Type B pancreatic cell (in vitro differentiated cells): ENCODE measurements at places on chromosomes 2 and 18. TPM values are rescaled to one million over a fixed set of nuclear protein-coding genes. Genes with fewer than 3 reads are reported as not detected.

GRCh38 chr18:33706391-33706790 is 128.4 kb downstream of the ASXL3 start:
- no peak for DNase-seq
- no peaks in the 10 kb centered on the region for H3K4me1 ChIP-seq
- H3K36me3 ChIP-seq = peaks cover 5% of the 10 kb centered on the region
- no peaks in the 10 kb centered on the region for H3K27me3 ChIP-seq
- no peak overlapping the region for H3K27ac ChIP-seq
- no peak overlapping the region for H3K4me3 ChIP-seq

GRCh38 chr2:105118960-105119359 is 81.1 kb downstream of the MRPS9 start:
- no peaks in the 10 kb centered on the region for H3K36me3 ChIP-seq
- no peak overlapping the region for H3K4me3 ChIP-seq
- no peaks in the 10 kb centered on the region for H3K4me1 ChIP-seq
- no peak for DNase-seq
- no peak overlapping the region for H3K27ac ChIP-seq
- peaks cover 14% of the 10 kb centered on the region for H3K27me3 ChIP-seq

GRCh38 chr2:171128461-171128860 is 32.2 kb downstream of the TLK1 start:
- peaks cover 3% of the 10 kb centered on the region for H3K36me3 ChIP-seq
- no peak overlapping the region for H3K27ac ChIP-seq

GRCh38 chr18:2570772-2571199 is 519 bp downstream of the METTL4 start:
- peak; percentile 75 for DNase-seq
- H3K4me1 ChIP-seq = peaks cover 33% of the 10 kb centered on the region
- no peaks in the 10 kb centered on the region for H3K27me3 ChIP-seq
- peak overlapping the region; percentile 98 for H3K27ac ChIP-seq

GRCh38 chr2:170680172-170680941 is 34.8 kb upstream of the SP5 start:
- peaks cover 16% of the 10 kb centered on the region for H3K4me1 ChIP-seq
- no peak overlapping the region for H3K4me3 ChIP-seq
- no peak for DNase-seq
- no peaks in the 10 kb centered on the region for H3K36me3 ChIP-seq
- H3K27ac ChIP-seq = peak overlapping the region; percentile 5

DNA sequence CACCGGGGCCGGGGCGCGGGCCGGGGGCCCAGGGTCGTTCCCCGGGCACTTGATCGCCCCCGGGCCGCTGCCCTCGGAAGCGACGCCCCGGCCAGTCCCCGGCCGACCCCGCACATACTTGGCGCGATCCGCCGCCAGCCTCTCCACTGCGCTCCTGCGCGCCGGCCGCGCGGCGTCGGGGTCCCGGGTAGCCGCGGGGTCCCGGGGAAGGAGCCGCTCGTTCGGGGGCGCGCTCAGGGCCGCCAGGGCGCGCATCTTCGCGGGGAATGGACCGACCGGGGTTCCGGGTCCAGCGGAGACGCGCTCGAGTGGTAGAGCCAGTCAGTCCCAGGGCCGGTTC is 204 bp downstream of the FAM110C start:
- peaks cover 74% of the 10 kb centered on the region for H3K27me3 ChIP-seq
- DNase-seq = no peak
- no peak overlapping the region for H3K4me3 ChIP-seq
- no peaks in the 10 kb centered on the region for H3K36me3 ChIP-seq

DNA sequence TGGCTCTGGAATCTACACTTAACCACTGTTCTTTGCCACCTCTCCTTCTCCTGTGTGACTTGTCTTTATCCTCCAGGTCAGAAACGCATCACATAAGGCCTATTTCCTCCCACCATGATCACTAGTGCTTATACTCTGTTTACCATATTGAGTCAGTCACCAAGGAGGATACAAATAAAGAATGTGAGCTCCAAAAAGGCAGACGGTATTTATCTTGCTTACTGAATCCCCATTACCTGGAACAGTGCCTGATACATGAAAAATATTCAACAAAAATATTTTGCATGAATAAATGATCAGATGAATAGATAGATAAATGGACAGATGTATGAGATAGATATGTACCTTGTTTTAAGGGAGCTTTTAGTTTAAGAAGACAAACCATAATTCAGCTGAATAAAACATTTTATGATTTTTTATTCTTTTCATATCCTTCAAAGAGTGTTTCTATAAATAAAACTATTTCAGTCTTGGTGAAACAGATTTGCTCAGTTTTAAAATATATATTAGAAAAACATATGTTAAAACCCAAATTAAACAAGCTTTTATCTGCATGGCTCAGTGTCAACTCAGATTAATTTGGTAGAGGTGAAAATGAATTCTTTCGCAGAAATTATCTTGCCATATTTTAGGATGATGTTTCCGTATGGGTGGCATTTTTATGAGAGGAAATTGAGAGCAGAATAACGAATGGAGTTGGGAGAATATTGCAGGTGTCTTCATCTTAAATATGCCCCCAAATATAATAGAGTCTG is 799.9 kb downstream of the DCC start:
- no peaks in the 10 kb centered on the region for H3K27me3 ChIP-seq
- H3K36me3 ChIP-seq = no peaks in the 10 kb centered on the region
- no peak for DNase-seq
- no peaks in the 10 kb centered on the region for H3K4me1 ChIP-seq
- peak overlapping the region; percentile 76 for H3K27ac ChIP-seq

GRCh38 chr2:71240794-71241193 is 13.9 kb upstream of the PAIP2B start:
- H3K27ac ChIP-seq = no peak overlapping the region
- H3K4me1 ChIP-seq = no peaks in the 10 kb centered on the region
- no peak for DNase-seq

DNA sequence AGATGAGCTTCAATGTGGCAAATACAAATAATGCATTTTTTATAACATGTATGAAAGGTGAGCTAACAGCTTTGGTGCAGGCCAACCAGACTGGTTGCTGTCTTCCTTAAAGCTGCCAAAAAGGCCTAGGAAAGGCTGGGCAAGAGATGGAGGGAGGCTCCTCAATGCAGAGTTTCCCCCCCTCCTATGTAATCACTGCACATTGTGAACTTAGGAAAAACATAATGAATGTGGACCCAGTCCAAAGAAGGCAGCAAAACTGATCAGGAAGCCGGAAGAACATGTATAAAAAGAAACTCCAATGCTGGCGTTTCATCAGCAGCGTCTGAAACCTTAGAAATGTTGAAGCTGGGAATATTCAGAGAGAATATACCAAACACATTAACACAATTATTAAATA is 84.2 kb upstream of the LYPD6 start:
- H3K4me3 ChIP-seq = no peak overlapping the region
- H3K27me3 ChIP-seq = no peaks in the 10 kb centered on the region
- no peak for DNase-seq
- no peaks in the 10 kb centered on the region for H3K36me3 ChIP-seq
- no peak overlapping the region for H3K27ac ChIP-seq

GRCh38 chr18:63339920-63340484 is 20.4 kb upstream of the BCL2 start:
- no peak for DNase-seq
- H3K27ac ChIP-seq = no peak overlapping the region
- H3K4me3 ChIP-seq = no peak overlapping the region
- H3K4me1 ChIP-seq = peaks cover 3% of the 10 kb centered on the region

GRCh38 chr2:56587456-56587855 is 403.7 kb downstream of the CCDC85A start:
- H3K27me3 ChIP-seq = no peaks in the 10 kb centered on the region
- H3K4me1 ChIP-seq = no peaks in the 10 kb centered on the region
- H3K4me3 ChIP-seq = no peak overlapping the region
- no peak for DNase-seq
- no peak overlapping the region for H3K27ac ChIP-seq

Gene LIPG
- total RNA-seq = 16.9 and 22.7 TPM in 2 replicates

Gene GALNT13
- total RNA-seq = 5.9 and 11.2 TPM in 2 replicates

Gene MARCHF4
- total RNA-seq = 0.93 and 1.1 TPM in 2 replicates

Gene SCN1A
- total RNA-seq = 0.19 and 2.6 TPM in 2 replicates

Gene SPC25
- 8.2 and 25.2 TPM in 2 replicates for total RNA-seq

Gene CBLN2
- total RNA-seq = 4.7 and 6.2 TPM in 2 replicates

Gene CCDC150
- total RNA-seq = 9.2 and 32.5 TPM in 2 replicates

Gene SMYD1
- 0.87 TPM in 1 of 2 replicates, not detected in the other for total RNA-seq

Gene CERKL
- 2.9 and 4.3 TPM in 2 replicates for total RNA-seq

Gene FEV
- total RNA-seq = 12.5 and 51.1 TPM in 2 replicates

Gene LDAH
- total RNA-seq = 26.9 and 30.1 TPM in 2 replicates
